Brain (organoid and tissue), 16 donors: ENCODE measurements at places on chromosomes 1 and 21.

GRCh38 chr1:159854693-159855192 is 7.7 kb downstream of the VSIG8 start:
- peak; percentile 76 for DNase-seq

DNA sequence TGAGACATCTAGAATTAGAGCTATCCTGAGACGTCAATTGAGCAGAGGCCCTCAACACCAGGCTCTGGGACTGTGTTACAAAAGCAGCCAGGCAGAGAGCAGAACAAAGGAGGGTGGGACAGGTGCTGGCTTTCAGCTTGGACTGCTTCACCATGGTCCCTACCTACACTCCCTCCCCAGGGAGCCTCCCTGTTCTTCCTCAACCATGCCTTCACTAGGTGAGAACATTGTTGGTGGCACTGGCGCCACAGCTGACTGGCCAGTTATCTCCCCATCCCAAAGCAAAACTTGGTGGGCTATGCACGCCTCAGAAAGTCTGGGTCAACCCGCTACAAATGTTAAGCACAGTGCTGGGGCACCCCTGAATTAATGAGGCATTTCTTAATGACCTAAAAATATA is 87.8 kb downstream of the NMNAT2 start:
- no peak for DNase-seq

DNA sequence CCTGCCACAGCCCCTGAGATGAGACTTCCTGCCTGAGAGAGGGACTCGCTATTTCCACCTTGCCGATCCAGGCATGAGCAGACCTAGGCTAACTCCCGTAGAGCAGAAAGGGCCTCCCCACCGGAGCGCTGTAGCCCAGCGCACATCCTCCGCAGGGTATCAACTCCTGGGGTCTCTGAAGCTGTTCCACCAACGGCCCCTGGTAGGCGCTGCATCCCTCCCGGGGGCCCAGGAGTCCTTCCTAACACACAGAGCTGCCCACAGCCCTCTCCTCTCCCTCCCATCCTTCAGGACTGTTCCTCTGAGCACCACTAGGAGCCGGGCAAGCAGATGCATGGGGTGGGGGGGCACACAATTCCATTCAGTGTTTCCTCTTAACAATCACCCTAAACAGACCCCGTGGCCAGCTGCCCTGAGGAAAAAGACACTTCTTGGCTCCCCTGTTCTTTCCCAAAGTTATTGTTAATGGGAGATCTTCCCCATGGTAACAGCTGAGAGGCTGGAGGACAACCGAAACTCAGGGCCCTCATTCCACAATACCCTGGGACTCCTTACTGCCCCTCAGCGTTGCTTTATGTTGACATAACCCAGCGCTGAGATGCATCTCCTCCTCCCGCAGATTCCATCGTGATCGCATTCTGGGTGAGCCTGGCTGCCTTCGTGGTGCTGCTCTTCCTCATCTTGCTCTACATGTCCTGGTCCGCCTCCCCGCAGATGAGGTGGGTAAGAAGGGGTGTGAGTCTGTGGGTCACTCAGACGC is 7.5 kb downstream of the MRAP start:
- peak; percentile 67 for DNase-seq

DNA sequence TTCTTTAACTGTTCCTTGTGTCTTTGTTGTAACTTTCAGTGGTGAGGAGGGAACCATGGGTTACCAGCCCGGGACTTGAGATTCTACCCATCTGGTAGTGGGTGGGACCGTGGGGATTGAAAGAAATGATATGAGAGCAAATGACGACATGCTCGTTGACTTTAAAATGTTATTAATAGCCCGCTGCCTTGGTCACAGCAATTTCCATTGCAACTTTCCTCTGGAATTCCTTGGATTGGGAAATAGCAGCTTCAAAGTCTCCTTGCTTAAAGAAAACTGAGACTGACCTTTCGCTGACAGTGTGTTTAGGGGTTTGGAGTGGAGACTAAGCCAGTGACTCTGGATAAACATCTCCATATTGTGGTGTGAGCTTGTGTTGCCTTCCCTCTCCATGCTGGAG is 44.2 kb upstream of the MARK1 start:
- DNase-seq = no peak

DNA sequence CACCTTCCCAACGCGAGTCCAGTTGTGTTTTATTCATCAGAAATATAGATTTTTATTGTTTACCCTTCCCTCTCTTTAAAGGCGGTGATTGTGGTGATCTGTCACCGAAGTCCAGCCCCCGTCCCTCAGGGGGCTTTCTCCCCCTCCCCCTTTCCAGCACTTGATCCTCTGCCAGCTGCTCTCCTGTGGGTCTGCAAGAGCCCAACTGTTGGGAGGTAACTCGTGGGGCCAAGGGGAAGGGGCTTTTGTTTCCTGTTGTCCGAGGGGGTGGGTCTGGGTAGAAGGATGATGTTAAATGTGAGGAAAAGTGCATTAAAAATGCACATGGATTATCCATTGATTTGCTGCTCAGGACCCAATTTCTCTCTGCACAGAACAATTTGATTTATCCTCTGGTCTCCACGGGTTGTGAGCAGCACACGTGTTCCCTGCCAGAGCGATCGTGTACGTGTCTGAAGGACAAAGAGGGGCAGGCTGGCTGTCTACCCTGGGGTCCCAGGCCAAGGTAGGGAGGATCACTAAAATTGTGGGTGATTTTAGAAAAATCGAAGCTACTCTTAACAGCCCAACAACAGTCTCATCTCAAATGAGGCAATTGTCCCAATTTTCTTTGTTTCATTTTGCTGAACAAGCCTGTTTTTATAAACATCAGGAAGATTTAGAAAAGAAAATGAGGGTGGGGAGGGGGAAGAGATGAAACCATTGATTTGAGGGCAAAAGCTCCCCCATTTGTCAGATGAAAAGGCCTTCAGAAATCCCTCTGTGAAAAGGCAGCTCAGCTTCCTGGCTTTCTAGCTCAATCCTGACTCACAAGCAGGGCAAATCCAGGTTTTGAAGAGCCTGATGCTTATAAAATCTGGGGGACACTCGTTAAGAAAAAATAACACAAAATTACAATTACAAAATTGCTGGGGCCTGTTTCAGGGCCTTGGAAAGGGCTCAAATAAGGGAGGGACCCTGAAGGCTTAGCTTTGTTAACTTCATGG is 176.2 kb downstream of the RHOU start:
- peak; percentile 79 for DNase-seq

GRCh38 chr1:154117642-154118041 is 37.2 kb downstream of the NUP210L start:
- DNase-seq = no peak

GRCh38 chr1:183303901-183304300 is 114.3 kb downstream of the NMNAT2 start:
- DNase-seq = no peak

DNA sequence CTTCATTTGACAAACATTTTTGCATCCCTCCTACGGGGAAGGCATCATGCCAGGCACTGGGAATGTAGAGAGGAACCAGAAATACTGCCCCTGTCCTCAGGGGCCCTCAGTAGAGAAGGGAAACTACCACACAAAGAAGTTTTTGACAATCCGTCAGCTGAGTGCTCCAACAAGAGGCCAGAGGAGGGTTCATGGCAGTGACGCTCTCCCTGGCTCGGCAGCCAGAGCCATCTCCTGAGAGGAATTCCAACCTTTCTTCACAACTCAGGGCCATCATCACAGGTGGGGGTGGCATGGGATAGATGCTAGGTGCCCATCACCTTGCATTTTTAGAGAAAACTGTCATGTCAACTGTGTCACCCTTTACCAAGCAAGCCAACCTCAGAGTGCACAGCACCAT is 154.1 kb downstream of the HIVEP3 start:
- DNase-seq = no peak

GRCh38 chr1:113241237-113241636 is 149.1 kb upstream of the MAGI3 start:
- no peak for DNase-seq

- DNase-seq = no peak
These were observed 63.1 kb downstream of the ZNF281 start for GRCh38 chr1:200346700-200347099.

- DNase-seq = peak; percentile 21
These were observed 507.9 kb downstream of the PLA2G4A start for GRCh38 chr1:187336441-187337168.

DNA sequence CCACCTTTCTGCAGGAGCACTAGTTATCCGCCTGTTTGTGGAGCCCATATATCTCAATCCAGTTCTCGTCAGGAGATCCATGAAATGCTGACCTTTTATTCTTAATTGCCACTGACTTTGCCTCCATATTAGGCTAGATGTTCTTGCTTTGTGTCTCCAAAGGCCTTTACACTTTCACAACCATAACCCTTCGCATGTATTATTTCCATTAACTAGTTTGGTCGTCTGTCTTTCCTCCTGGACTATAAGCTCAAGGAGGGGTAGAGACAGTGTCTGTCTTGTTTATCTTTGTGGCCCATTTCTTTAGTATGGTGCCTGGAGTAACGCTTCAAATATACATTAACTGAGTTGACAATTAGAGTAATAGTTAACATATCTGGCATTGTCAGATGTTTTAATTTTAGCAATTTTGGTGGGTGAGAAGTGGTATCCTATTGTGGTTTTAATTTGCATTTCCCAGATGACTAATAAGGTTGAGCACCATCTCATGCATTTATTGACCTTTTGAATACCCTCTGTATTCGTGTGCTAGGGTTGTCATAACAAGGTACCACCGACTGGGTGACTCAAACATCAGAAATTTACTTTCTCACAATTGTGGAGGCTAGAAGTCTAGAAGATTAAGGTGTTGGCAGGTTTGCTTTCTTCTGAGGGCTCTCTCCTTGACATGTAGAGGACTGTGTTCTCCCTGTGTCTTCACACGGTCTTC is 21.7 kb upstream of the IL12RB2 start:
- no peak for DNase-seq

DNA sequence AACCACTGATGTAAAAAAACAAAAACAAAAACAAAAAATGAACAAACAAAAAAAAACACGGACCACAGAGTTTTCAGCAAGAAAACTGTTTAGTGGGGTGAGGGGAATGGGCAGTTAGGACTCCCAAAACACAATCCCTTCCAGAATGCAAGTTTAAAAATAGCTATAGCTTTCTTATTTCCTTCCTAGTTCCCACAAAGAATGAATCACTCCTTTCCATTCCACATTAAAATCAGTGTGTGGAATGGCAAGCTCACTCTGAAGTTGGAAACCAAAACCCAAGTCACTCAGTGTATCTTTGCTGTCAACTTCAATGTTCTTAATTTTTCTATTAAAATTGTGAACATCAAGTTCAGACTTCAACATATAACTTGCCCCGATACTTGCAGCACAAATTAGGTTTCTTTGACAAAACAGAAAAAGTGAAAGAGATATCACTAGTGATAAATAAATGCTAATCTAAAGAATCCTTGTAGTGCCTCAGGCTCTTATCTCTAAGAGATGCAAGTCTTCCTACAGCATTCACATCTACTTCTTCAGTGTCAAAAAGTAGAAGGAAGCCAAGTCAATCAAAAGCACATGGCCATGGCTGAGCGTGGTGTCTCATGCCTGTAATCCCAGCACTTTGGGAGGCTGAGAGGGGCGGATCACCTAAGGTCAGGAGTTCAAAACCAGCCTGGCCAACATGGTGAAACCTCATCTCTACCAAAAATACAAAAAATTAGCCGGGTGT is 45.5 kb downstream of the TOR3A start:
- no peak for DNase-seq

GRCh38 chr1:114159941-114160340 is 6.3 kb upstream of the SYT6 start:
- no peak for DNase-seq

GRCh38 chr1:202798260-202798659 is 10.0 kb downstream of the KDM5B start:
- DNase-seq = no peak
